ENCODE measurements at places on chromosomes 16 and 17.

DNA sequence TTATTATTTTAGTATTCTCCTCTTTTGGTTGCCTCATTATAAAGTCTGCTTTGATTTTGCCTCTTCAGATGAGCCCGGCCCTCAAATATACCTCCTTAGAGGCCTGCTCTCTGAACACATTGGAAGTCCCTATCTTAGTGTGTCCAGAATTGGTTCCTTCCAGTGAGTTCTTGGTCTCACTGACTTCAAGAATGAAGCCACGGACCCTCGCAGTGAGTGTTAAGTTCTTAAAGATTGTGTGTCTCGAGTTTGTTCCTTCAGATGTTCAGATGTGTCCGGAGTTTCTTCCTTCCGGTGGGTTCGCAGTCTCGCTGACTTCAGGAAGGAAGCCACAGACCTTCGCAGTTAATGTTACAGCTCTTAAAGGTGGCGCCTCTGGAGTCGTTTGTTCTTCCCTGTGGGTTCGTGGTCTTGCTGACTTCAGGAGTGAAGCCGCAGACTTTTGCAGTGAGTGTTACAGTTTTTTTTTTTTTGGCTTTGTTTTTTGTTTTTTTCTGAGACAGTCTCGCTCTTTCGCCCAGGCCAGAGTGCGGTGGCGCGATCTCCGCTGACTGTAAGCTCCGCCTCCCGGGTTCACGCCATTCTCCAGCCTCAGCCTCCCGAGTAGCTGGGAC, 45.8 kb upstream of the NOS2 start:
- DNase-seq, result no peak

GRCh38 chr16:4487955-4488498, 11.8 kb downstream of the HMOX2 start:
- DNase-seq, result no peak

GRCh38 chr16:75266738-75267630, 15.6 kb upstream of the BCAR1 start:
- no peak for DNase-seq

DNA sequence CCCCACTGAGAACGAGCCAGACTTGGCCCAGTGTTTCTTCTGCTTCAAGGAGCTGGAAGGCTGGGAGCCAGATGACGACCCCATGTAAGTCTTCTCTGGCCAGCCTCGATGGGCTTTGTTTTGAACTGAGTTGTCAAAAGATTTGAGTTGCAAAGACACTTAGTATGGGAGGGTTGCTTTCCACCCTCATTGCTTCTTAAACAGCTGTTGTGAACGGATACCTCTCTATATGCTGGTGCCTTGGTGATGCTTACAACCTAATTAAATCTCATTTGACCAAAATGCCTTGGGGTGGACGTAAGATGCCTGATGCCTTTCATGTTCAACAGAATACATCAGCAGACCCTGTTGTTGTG, 631 bp downstream of the BIRC5 start:
- no peak for DNase-seq
